ENCODE measurements at places on chromosomes 2 and 18. TPM values are rescaled to one million over a fixed set of nuclear protein-coding genes. Genes with fewer than 3 reads are reported as not detected.

GRCh38 chr18:12014521-12015415 is 33.5 kb downstream of the IMPA2 start:
- DNase-seq: no peak

GRCh38 chr2:64760128-64760527 is 106.4 kb upstream of the SERTAD2 start:
- DNase-seq: no peak

- DNase-seq: no peak
These were observed 289.8 kb upstream of the UBE2E3 start for GRCh38 chr2:180690611-180691010.

GRCh38 chr18:8045884-8046281 is 478.8 kb downstream of the PTPRM start:
- no peak for DNase-seq

DNA sequence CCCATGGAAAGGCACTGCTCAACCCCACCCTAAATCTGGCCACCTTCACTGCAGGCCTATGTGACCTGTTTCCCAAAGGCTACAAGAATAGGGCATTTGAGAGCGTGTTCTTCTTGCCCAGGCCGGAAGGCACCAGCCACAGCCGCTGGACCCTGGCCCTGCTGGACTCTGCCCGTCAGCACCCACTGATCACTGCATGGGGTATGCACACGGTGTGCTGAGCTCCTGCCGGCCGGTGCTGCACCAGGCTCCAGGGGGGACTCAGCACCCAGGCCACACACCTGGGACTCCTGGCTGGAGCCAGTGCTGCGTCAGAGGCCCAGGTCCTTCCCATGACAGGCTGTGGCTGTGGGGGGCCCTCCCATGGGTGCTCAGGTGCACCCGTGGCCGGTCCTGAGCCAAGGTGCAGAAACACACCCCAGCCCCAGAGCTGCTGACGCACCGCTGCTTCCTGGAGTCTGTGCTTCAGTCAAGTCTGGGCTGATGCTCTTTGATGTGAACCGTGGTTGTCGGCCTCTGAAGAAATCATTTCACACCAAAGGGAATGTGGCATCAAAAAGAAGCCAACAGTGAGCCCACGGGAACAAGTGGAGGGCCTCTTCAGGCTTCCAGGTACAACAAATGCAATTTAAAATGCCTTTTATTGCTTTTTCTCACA is 6.5 kb downstream of the KCNG2 start:
- no peak for DNase-seq

DNA sequence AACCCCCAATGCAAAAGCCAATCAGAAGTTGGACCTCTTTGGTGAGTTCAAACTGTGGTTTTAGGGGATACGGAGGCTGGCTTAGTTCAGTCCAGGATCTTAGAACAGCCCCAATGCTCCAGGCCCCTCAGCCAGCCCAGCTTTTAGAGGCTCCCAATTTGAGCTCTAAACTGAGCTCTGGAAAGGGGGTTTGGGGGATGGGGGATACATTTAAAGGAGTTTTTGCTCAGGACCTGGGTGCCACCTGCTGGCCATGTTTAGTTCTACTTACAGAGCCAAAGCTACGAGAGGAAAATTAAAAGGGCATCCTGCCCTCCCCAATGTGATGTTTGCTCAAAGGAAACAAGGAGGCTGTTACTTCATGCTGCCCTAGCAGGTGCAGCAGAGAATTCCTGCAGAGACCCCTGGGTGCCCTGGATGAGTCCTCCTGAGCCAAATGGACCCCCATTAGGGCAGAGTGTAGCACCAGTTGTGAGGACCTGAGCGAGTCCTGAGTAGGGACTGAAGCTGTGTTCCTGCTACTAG is 15.9 kb upstream of the TMEM214 start:
- DNase-seq: peak; percentile 49

- DNase-seq: no peak
These were observed 62.7 kb upstream of the CTDP1 start for GRCh38 chr18:79616651-79617510.

GRCh38 chr2:10382354-10383061 is 65.6 kb downstream of the ODC1 start:
- DNase-seq: no peak

DNA sequence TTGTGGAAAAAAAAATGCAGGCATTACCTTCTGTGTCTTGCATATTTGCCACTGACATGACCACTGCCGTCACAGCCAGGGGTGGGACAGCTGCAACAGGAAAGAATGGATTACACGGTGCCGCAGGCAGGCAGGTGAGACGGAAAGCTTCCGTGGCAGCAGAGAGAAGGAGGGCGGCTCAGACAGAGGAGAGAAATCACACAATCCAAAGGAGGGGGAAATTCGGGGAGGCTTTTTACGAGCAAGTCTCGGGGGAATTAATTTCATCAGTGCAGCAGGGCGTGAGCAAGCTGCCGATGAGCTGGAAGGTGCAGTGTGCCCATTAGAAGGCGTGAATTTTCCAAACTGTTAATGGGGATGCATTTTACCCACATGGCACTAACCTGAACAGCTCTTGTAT is 234.8 kb upstream of the PXDN start:
- DNase-seq: no peak

DNA sequence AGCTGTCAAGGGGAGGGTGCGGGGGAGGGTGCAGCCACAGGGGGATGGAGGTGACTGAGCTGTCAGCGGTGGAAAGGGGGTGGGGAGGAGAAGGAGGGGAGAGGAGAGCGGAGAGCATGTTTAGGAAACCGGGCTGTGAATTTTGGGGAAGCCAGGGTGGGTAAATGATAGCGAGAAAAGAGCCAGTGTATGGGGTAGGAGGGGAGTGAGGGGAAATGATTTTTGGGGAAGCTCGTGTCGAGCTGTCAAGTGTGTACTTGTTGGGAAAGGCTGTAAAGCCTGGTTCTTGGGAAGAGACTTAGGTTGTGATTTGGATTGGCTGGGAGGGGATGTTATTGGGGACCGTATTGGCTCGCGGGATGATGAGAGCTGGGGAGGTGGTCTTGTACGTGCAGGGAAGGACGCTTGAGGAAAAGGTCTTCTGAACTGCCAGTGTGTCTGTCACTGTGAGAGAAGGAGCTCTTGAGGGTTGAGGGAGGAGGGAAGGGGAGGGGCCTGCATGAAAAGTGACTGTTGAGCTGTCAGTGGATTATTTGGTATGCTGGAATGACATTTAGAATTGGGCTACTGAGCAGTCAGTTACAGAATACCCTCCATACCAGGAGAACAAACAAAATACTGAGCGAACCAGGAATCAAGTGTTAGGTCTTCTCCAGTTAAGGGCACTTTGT is 1.0 kb downstream of the UBR3 start:
- peak; percentile 41 for DNase-seq

DNA sequence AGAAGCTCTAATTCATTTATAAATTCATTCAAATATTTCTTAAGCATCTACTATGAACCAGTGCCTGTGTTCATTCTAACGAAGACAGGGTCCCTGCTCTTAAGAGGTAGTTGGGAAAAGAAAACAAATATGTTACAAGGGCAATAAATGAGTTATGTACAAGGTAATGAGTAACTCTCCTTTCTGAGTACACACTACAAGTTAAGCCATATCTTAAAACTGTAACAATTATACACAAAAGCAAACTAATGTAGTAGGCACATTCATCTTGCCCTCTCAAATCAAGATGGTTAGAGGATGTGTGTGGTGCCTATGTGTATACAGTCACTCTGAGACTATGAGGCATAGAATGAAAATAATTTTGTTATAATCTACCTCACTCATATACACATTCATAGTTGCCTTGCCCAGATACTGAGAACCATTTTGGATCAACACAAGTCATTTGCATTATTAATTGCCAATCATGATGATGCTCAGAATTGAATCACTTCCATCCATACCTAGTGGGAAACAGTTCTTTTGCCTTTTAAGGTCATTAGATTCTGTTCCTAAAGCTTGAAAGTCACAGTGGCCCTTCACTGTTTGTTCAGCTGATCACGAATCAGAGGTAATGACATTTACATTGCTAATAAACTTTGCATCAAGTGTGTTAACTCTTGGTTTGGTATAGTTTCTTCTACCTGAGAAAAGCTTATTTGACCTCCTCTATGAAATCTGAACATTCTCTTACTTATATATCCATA is 283.1 kb downstream of the ZNF385B start:
- no peak for DNase-seq

DNA sequence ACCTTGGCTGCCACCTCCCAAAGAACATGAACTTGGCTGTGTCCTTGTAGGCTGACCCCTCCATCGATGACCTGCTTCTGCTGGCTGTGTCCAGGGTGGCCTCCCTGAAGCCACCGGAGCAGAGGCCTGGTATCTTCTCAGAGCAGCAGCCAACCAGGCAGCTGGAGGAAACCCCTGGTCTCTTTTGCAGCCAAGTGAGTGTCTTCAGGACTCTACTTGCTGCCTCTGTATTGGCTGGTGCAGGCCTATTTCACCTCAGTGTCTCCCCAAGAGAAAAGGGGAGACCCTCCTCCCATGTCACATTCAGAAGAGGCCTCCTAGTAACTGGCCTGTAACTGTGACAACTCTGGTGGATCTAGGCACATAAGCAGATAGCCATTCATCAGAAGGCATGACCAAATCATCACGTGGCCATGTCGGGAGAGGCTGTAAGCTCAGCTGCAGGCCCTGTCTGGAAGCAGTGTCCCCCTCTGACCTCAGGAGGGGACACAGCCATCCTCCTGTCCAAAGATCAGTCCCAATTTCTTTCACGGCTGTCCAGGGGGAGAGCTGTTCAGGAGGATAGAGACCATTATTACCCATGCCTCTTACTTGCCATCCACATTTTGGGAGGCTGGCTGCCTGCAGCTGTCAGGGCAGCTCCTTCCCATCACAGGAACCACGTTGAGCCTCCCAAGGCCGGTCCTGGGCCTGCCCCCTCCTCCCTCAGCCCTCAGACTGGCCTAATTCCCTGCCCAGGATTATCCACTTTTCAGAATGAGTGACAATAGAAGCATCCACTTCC is 20.9 kb upstream of the ROCK2 start:
- DNase-seq: no peak

DNA sequence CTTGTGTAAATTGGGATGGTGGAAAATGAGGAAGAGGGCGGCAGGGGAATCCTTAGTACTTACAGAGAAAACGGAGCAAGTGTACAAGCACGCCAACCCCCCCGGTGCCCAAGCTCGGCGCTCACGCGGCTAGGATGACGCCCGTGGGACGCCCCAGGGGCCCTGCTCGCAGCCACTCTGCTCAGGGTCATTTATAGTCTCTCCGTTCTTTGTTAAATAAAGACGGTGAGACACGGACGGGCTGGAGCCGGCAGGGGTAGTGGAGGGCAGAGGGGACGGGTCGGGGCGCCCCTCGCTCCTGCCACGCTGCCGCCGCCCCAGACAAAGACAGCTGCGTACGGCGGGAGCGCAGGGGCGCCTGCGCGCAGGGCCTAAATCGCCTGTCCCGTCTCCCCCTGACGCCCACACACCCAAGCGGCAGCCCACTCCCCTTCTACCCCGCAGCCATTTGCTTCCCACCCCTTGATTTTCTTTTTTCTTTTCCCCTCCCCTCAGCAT is 37.8 kb downstream of the PCBP1 start:
- DNase-seq: peak; percentile 71

DNA sequence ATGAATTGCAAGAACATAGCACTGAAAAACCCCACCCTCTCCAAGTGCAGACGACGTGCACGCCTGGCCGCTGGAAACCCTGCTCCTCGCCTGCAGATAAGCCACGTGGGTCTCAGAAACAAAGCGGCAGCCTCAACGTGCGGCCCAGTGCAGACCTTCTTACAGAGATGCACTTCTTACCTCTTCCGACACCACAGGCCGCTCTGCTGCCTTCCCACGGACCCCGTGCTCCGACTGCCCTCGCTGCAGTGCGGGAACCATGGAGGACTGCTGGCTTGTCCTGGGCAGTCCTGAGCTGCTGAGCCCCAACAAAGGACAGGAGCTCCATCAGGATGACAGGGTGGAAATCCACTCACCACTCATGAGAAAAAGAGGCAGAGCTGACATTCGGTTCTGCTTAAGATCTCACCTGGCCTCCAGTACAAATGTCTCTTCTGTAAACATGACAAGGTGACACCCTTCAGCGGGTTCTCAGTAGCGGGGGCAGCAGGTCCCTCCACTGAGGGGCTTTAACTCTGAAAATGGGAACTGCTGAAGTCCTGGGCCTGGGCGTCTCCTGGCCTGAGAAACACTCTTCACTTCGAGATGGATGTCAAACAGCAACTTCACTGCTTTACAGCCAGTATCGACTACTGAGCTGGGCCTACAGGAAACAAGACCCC is 6.2 kb downstream of the COPS9 start:
- no peak for DNase-seq

DNA sequence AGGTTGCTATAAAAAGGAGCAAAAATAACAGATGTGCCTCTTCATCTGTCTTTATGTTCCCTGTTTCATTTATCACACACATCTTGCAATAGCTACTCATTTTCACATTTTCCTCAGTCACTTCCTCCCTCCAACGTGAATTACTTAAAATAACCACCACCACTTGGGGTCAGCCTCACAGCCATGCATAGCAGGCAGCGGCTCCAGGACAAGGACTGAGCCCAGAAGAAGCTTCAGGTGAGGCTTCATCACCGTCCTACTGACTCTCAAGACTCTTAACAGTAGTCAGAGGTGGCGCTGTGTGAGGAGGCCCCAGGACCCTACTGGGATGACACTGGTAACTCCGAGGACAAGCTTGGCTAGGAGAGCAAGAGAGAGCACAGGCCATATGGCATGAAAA is 15.5 kb upstream of the ST8SIA5 start:
- no peak for DNase-seq

- no peak for DNase-seq
These were observed 315.4 kb downstream of the ETAA1 start for GRCh38 chr2:67712484-67712883.

- DNase-seq: no peak
These were observed 28.6 kb downstream of the LRATD1 start for GRCh38 chr2:14661163-14661562.

- no peak for DNase-seq
These were observed 29.0 kb downstream of the PHLPP1 start for GRCh38 chr18:62744076-62744968.

GRCh38 chr2:235238537-235238936 is 255.3 kb upstream of the AGAP1 start:
- peak; percentile 46 for DNase-seq

DNA sequence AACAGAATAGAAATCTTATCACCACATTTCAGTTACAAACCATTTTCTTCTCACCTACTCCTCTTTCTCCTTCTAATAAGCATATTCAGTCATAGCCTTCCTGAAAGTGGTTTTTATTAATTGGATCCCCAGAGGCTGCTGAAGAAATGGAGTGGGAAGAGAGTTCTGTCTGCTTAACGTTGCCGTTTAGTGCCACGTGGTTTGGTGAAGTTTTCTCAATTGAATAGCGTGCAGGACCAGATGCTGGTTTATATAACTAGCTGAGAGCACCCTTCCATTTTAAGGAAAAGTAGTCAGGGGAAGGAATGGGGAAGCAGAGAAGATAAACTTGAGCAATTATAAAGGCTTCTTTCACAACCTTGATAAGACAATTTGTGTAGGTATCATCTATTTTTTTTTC is 318.7 kb downstream of the PTH2R start:
- no peak for DNase-seq

The RTKN gene
- total RNA-seq: 14.1 TPM

The RNF103 gene
- total RNA-seq: 33.2 TPM

The ZNF892 gene
- 3.6 TPM for total RNA-seq

The HDLBP gene
- 448 TPM for total RNA-seq

The ACADL gene
- total RNA-seq: 11.7 TPM

The HSPE1 gene
- 25.6 TPM for total RNA-seq

The FBLN7 gene
- total RNA-seq: 9.6 TPM

The ITGA6 gene
- 195 TPM for total RNA-seq

The SERPINB11 gene
- total RNA-seq: not detected

The TOGARAM2 gene
- total RNA-seq: 0.61 TPM
